HFFc6 (cell line): ENCODE measurements at places on chromosomes 12 and 14. TPM values are rescaled to one million over a fixed set of nuclear protein-coding genes. Genes with fewer than 3 reads are reported as not detected.
A peak's percentile ranks its signal among the peaks of the same experiment; 100 is the strongest.

The DDX23 gene
- total RNA-seq: 67.6 to 84.1 TPM (median 74.1 TPM) in 3 replicates

The ACYP1 gene
- total RNA-seq: 8.3 and 13.1 TPM in 2 replicates

- no peak overlapping the region for H3K27ac ChIP-seq
- peaks cover 17% of the 10 kb centered on the region for H3K27me3 ChIP-seq
- DNase-seq: no peak
- no peak overlapping the region for H3K4me3 ChIP-seq
- H3K4me1 ChIP-seq: no peaks in the 10 kb centered on the region
- no peaks in the 10 kb centered on the region for H3K36me3 ChIP-seq
These were observed 101.8 kb upstream of the DIO3 start for GRCh38 chr14:101459551-101459900.

GRCh38 chr14:51357250-51357649 lies 117.2 kb downstream of the TMX1 start:
- no peaks in the 10 kb centered on the region for H3K36me3 ChIP-seq
- H3K4me3 ChIP-seq: no peak overlapping the region
- no peak for DNase-seq
- peak overlapping the region; percentile 20; the same call in 1 of the 2 replicates for H3K27ac ChIP-seq
- H3K27me3 ChIP-seq: peaks cover 4% of the 10 kb centered on the region; the same call in 1 of the 2 replicates
- H3K4me1 ChIP-seq: peaks cover 24% of the 10 kb centered on the region

- H3K36me3 ChIP-seq: peaks cover 6% of the 10 kb centered on the region; the same call in 1 of the 2 replicates
- H3K27ac ChIP-seq: no peak overlapping the region
- H3K27me3 ChIP-seq: no peaks in the 10 kb centered on the region; the same call in 1 of the 2 replicates
- no peaks in the 10 kb centered on the region for H3K4me1 ChIP-seq
- DNase-seq: no peak
These were observed 115.0 kb upstream of the SRRM4 start for GRCh38 chr12:118866346-118866745.

DNA sequence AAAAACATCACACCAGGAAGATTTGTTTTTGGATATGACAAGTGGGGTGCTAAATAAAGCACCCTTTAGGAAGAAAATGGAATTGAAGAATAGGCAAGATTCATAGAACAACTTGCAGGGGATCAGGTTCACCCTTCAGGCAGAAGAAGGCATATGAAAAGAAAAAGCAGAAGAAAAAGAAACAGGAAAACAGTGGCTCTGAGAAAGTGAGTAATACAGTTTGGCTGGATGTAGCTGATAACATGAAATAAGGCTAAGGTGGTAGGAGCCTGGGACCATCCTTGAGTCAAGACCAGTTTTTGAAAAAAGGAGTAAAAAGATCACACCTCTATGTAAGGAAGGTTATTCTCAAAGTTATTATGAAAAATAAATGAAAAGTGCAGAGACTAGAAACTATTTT lies 42.4 kb downstream of the TRIP11 start:
- H3K27ac ChIP-seq: peak overlapping the region; percentile 80
- H3K36me3 ChIP-seq: peaks cover 10% of the 10 kb centered on the region
- peaks cover 38% of the 10 kb centered on the region for H3K4me1 ChIP-seq
- peak; percentile 40 for DNase-seq
- H3K4me3 ChIP-seq: no peak overlapping the region
